Fibroblast of the aortic adventitia (primary cell): ENCODE measurements at places on chromosomes 12 and 14. TPM values are rescaled to one million over a fixed set of nuclear protein-coding genes. Genes with fewer than 3 reads are reported as not detected.

DNA sequence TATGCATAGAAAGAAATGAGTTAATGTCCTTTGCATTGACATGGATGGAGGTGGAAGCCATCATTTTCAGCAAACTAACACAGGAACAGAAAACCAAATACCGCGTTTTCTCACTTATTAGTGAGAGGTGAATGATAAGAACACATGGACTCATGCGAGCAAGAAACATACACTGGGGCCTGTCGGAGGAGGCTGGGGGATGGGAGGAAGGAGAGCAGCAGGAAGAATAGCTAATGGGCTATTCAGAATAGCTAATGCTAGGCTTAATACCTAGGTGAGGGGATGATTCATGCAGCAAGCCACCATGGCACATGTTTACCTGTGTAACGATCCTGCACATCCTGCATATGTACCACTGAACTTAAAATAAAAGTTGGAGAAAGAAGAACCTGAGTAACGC is 29.1 kb upstream of the SYT1 start:
- DNase-seq = no peak

DNA sequence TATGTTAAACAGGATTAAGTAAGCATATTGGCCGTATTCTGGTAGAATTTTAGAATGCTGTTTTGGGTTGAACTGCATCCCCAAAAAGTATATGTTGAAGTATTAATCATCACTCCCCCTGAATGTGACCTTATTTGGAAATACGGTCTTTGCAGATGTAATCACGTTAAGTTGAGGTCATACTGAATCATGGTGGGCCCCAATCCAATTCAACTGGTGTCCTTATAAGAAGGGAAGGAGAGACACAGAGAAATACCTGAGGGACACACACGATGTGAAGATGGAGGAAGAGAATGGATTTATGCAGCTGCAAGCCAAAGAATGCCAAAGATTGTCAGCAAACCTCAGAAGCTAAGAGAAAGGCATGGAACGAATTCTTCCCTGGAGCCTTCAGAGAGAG is 268.6 kb downstream of the ITPR2 start:
- DNase-seq = no peak

DNA sequence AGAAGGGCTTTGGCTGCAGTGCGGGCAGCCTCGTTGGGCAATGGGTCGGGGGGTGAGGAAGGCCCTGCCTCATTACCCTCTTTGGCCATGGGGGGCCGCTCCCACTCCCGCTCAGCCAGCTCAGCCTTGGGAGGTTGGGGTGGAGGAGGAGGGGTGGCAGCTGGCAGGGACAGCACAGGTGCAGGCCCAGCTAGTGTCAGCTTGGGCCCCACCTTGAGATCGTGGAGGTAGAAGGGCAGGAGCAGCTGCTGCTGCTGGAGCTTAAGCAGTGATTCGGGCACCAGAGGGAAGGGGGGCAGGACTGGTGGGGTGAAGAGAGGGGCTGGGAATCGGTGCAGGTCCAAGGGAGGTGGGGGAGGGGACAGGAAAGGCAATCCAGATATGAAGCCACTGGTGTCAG is 26.0 kb downstream of the ZFHX2 start:
- DNase-seq = no peak

GRCh38 chr12:53746592-53747092 is 5.1 kb downstream of the CISTR start:
- DNase-seq = peak; percentile 94

Gene KERA
- not detected in 2 replicates for total RNA-seq
